A549 treated with AZD2906 at 1 μM for 4 hours (cell line): ENCODE measurements at places on chromosomes 2 and 18. TPM values are rescaled to one million over a fixed set of nuclear protein-coding genes. Genes with fewer than 3 reads are reported as not detected.

The EFR3B gene
- 7.7 to 10.1 TPM (median 8.0 TPM) in 5 replicates for total RNA-seq

The LCLAT1 gene
- total RNA-seq, result 12.6 to 21.3 TPM (median 15.3 TPM) in 5 replicates

The CYP27A1 gene
- total RNA-seq, result 0.09 to 0.18 TPM (median 0.11 TPM) in 5 replicates

The PLCL1 gene
- total RNA-seq, result 0.02 TPM in 1 of 5 replicates, not detected in the others

The CCDC141 gene
- 0.02 TPM in 1 of 5 replicates, not detected in the others for total RNA-seq
